ENCODE measurements at places on chromosomes 3 and 15.

DNA sequence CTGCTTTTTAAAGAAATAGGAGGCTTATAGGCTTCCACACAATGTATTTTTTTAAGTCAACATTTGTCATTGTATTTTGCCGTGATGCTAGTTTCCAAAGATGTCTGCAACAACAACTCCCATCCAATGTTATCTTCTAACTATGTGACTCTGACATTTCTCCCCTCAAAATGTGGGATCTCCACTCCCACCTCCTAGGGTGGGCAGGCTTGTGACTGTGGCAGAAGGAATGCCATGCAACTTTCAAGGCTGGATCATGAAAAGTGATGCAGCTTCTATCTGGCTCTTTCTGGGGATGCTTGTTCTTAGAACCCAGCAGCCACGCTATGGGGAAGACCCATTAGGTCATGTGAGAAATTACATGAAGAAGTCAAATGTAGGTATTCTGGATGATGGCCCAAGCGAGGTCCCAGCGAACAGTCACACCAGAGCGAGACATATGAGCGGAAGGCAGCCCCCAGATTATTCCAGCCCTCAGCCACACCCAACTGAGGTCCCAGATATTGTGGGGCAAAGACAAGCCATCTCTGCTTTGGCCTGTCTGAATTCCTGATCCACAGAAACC lies 124.3 kb downstream of the BDH1 start:
- peak; percentile 32 for DNase-seq

- no peak for DNase-seq
These were observed 131.9 kb downstream of the ANO10 start for GRCh38 chr3:43489930-43490329.

DNA sequence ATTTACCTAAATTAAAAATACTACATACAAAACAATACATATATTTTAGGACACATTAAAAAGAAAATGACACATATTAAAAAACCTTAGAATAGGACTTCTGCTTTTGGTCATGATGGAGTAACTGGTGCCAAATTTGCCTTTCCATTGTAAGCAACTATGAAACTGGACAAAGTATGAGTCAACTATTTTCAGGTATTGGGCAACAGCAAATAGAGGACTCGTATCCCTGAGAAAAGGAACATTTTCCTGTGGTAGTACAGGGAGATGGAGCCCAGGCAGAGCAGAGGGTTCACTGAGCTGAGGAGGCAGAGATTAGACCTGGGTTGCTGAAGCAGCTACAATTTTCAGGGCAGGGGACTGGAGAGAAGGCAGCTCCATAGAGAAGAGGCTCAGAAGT lies 14.7 kb downstream of the CCR1 start:
- DNase-seq, result no peak

DNA sequence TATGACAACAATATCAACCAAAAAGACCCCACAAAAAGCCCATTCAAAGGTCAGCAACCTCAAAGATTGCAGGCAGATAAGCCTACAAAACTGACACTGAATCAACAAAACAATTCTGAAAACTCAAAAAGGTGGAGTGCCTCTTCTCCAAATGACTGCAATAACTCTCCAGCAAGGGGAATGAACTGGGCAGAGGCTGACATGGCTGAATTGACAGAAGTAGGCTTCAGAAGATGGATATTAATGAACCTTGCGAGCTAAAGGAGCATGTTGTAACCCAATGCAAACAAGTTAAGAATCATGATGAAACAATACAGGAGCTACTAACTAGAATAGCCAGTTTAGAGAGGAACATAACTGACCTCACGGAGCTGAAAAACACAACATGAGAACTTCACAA lies 20.4 kb upstream of the SLC25A38 start:
- no peak for DNase-seq

GRCh38 chr3:18425641-18426257 lies 610 bp upstream of the SATB1 start:
- DNase-seq, result no peak

- peak; percentile 55 for DNase-seq
These were observed 12.5 kb upstream of the TRAK1 start for GRCh38 chr3:42078677-42079076.

DNA sequence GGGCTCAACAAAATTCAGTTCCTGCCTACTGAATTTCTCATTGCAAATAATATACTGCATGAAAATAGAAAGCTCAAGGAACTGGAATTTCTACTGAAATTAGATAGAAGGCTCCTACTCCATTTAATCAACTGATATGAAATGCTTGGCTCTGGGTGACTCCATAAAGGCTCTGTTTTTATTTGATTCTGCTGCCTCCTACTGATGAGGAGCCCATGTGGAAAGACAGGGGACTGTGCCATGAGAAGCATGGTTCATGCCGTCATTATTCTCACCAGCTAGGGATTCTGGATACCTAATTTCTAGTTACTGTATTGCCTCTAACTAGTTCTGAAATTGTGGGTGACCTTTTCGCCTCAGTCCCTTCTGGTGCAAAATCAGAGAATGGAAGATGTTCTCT lies 366.2 kb upstream of the DPH6 start:
- DNase-seq, result peak; percentile 5

DNA sequence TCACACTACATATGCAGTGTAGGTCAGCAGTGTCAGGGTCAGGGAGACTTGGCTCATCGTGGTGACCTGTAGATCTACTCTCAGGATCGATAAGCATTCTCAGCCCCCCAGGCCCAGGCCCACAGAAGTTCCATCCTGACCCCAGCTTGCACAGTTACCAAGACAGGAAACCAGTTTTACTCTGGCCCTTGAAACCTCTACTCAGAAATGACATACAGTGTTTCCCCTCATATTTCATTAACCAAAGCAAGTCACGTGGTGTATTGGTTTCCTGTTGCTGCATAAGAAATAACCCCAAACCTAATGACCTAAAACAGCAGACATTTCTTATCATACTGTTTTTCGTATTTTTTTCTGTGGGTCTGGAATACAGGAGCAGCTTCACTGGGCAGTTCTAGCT lies 242.2 kb downstream of the SLCO3A1 start:
- DNase-seq, result no peak

GRCh38 chr3:158492685-158493084 lies 78.3 kb upstream of the MLF1 start:
- DNase-seq, result no peak

DNA sequence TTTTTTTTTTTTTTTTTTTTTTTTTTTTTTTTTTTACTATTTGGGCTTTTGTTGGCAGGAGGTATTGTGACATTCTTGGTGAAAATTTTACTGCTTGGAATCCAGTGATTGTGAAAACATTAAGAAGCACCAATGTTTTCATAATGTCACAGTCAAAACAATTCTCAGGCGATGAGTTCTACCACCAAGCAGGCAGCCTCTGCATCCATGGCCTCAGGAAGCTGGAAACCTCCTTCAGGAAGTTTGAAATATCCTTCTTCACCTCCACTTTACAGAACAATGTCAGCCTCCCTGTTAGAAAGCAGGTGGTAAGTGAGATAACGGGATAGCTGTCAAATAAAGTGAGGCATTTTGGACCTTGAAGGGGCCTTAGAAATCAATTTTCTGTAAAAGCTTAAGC lies 98.3 kb downstream of the MEX3B start:
- DNase-seq, result peak; percentile 80

DNA sequence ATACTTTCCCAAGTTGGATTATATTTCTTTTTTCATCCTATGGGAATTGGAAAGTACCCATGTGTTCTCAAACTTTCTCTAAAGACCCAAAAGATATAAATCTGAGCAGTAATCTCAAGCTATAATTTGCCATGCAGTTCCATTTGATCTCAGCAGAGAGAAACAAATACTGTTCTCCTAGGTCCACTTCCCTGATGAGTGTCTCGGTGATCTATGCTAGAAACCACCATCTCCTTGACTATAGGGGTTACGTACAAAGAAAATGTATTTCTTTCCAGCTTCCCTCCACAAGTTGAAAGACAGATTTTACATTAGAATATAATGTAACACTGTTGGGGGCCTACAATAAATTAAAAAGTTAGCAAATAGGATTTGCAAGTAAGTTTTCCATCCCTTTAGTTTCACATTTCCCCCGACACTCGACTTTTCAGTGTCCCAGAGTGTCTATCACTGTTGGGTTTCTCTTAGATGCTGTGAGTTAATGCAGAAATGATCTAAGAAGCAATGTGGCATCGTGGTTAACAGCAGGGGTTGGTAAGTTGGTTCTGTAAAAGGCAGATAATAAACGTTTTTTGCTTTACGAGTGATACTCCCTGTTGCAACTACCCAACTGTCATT lies 465.1 kb upstream of the CFAP20DC start:
- no peak for DNase-seq

DNA sequence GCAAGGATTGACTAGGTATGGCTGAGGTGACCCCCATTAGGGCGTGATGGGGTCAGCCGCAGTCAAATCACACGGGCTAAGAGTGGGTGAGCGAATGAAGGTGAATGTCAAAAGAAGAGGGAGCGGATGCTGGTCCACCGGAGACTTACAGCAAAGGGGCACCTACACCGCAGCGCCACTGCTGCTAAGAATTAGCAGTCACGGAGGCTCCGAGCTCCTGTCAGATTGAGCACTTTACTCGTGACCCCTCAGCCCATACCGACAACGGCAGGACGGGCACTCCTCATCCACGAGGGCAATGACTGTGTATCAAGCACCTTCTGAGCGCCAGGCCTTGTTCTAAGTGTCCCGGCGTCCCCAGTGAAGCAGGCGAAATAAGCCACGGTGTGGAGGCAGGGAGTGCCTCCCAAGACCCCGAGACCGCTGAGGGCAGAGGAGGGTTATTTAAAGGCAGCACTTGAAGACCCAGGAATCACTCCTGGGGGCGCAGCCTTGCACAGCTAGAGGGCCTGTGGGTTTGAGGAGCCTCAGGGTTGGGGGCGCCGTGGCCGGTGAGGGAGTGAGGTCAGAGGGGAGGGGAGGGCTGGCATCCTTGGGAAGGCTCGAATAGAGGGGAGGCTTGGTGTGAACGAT lies 61.6 kb upstream of the GATA2 start:
- no peak for DNase-seq

GRCh38 chr15:91965501-91966193 lies 112.1 kb downstream of the SLCO3A1 start:
- peak; percentile 10 for DNase-seq

- peak; percentile 68 for DNase-seq
These were observed 279.4 kb upstream of the TLE3 start for GRCh38 chr15:70376929-70377691.

- DNase-seq, result peak; percentile 61
These were observed 985.7 kb downstream of the TUSC7 start for GRCh38 chr3:117695321-117695720.

- DNase-seq, result no peak
These were observed 5.9 kb upstream of the DNASE1L3 start for GRCh38 chr3:58216496-58217195.

DNA sequence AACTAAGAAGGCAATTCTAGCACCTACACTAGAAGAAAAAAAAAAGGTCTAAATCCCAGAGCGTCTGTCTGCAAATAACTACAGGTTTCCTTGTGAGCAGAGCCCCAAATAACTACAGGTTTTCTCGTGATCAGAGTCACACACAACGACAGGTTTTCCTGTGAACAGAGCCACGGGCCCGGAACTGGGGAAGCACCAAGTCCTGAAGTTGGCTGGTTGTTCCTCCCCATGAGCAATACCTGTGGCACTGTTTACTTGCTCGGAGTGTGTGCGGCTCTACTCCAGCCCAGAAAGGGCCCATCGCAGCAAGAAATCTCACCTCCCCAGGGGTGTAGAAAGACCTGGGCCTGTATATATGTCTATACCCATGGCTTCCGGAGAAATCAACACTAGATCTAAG lies 644 bp upstream of the MASP1 start:
- DNase-seq, result no peak

DNA sequence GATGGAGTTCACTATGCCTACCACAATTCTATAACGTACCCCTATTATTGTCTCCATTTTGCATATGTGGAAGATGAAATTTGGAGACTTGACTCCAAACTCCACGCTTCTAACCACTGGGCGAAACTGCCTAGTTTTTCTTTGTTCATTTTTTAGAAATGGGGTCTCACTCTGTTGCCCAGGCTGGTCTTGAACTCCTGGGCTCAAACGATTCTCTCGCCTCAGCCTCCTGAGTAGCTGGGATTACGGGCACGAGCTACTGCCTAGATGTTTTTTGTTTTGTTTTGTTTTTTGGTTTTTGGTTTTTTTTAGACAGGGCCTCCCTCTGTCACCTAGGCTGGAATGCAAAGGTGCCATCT lies 584 bp upstream of the RPL32 start:
- DNase-seq, result no peak

DNA sequence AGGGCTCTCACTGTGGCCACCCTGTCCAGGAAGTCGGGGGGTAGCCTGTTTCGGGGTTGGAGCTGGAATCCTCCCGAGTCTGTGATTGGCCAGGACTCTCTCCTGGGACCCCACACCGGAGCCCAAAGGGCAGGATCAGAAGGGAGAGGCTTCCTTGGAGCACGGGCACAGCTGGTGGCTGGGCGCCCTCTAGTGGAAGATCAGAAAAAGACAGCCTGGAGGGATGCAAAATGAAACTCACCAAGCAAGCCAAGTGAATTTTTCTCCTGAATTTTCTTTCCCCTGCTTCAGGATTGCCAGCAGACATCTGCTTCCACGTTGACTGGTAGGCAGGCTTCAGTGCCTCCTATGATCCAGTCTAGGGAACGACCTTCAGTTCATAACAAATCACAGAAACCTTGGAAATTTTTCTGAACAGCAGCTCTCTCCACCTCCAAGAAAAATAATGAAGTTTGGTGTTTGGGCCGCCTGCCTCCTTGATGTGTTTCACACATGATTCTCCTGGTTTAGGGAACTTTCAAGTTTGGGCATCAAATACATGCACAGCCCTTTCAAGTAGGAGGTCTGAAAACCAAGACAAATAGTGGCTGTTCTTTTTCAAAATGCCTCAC lies 224.6 kb downstream of the VPS13C start:
- DNase-seq, result peak; percentile 52

DNA sequence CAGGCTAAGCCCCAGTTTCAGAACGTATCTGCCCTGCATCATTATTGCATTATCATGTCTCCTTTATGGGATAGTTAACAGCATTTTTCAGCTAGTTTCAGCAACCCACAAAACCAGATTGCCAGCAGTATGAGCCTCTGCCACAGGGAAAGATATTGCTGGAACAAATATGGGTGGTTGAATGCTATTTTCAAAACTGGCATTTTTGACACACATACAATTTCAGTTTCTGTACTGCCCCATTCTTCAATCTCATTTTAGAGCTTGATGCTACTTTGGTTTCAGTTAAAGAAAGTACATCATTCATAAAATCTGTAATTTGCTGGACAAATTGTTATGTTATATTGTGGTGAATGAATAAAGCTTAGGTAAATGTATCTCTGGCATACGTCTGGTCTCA lies 1037.5 kb downstream of the NAALADL2 start:
- no peak for DNase-seq
